ENCODE measurements at places on chromosomes 4 and X.

GRCh38 chr4:152382057-152382785 lies 153.7 kb downstream of the FBXW7 start:
- H3K4me1 ChIP-seq, result peaks cover 5% of the 10 kb centered on the region
- no peaks in the 10 kb centered on the region for H3K27me3 ChIP-seq
- no peaks in the 10 kb centered on the region for H3K36me3 ChIP-seq

DNA sequence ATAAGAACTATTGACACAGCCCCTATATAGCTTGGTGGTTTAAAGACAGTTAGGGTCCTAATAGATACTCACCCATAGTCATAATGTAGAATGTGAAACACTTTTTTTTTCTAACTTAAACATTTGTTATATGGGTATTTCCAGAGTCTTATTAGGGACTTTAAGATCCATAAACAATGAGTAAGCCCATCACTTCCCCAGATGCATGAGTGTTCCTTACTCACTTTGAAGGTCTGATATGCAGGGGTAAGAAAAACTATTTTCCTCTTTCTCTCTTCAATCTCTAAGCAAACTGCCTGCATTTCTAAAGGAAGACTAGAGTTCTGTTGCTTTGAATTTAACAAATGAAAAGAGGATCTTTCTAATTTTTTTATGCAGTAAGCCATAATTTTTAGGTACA lies 443.6 kb upstream of the PITX2 start:
- no peaks in the 10 kb centered on the region for H3K27me3 ChIP-seq
- no peaks in the 10 kb centered on the region for H3K4me1 ChIP-seq
- no peak overlapping the region for H3K27ac ChIP-seq
- no peak overlapping the region for H3K4me3 ChIP-seq
- no peaks in the 10 kb centered on the region for H3K36me3 ChIP-seq

DNA sequence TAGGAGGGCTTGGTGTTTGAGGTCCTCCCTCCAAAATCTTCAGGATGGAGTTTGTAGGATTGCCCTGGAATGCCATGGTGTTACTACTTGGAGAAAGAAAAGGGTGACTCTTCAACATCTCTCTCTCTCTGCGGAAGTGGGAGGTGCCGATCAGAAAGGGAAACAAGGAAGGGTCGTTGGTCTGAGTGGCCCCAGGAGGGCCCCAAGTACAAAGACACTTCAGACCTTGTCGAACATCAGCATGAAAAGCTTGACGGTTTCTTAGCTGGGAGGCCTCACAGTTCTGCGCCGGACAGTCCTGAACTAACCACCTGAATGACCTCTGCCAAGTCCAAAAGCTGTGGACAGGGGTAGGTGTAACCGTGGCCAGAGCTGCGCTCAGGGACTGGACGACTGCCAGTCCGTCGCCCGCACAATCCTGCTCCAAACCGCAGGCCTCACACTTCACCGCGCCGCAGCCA lies 646 bp upstream of the GSX2 start:
- peaks cover 69% of the 10 kb centered on the region for H3K27me3 ChIP-seq
- H3K4me3 ChIP-seq, result no peak overlapping the region
- no peak overlapping the region for H3K27ac ChIP-seq

DNA sequence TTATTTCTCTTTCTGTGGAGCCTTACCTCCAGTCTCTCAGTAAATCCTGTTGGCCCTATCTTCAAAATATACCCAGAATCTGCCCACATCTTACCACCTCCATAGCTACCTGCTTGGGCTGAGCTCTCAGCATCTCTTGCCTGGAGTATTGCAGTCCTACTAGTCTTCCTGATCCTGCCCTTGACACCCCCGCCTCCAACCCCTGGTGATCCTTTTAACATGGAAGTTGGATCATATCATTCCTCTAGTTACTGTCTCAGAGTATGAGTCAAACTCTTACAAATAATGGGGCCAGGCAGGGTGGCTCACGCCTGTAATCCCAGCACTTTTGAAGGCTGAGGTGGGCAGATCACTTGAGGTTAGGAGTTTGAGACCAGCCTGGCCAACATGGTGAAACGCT lies 43.1 kb upstream of the SETD7 start:
- no peaks in the 10 kb centered on the region for H3K36me3 ChIP-seq
- DNase-seq, result no peak
- no peaks in the 10 kb centered on the region for H3K4me1 ChIP-seq
- no peak overlapping the region for H3K27ac ChIP-seq
- H3K4me3 ChIP-seq, result no peak overlapping the region

DNA sequence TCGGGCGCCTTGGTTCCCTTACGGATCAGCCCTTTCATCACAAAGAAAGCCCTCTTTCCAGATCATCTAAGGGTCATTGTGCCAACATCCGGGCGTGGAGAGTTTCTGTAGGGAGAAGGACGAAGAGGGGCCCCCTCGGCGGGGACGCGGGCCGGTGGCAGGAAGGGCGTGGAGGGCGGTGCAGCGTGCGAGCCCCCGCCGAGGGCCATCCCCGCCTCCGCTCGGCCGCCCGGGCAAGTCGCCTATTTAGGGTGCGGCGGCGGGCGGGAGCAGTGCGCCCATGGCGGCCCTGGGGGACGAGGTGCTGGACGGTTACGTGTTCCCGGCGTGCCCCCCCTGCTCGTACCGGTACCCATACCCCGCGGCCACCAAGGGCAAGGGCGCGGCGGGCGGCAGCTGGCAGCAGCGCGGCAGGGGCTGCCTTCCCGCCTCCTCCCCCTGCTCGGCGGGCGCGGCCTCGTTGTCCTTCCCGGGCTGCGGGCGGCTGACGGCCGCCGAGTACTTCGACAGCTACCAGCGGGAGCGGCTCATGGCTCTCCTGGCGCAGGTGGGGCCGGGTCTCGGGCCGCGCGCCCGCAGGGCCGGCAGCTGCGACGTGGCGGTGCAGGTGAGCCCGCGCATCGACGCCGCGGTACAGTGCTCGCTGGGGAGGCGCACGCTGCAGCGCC lies at the start of gene ZAR1:
Gene ZAR1, plus strand, starts transcription at position 241 of the 668 bp plus-strand sequence. Its CDS starts 40 bp downstream, at position 281.
- H3K4me3 ChIP-seq, result peak within 1 kb of the TSS; percentile 15
- no peaks in the 10 kb centered on the region for H3K36me3 ChIP-seq
- no peaks in the 10 kb centered on the region for H3K4me1 ChIP-seq
- no peak within 1 kb of the TSS for H3K27ac ChIP-seq

DNA sequence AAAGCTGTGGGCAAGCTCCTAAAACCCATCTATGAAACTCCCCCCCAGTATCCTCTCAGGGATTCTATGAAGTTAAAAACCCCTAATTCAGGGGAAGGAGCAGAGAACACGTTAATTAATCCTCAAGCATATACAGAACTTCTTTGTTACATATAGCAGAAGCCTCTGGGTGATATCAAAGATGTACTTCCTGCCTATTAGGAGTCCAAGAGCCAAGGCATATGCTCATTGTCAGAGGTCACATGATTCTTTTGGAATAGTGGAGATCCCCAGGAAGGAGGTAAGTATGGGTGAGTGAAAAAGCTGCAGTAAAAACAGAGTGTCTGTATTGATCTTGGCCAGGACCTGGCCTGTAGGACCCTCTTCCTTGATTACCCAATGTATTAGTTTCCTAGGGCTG lies 2.9 kb upstream of the SPARCL1 start:
- H3K27ac ChIP-seq, result peak overlapping the region; percentile 83
- H3K36me3 ChIP-seq, result no peaks in the 10 kb centered on the region
- no peaks in the 10 kb centered on the region for H3K27me3 ChIP-seq
- H3K4me3 ChIP-seq, result no peak overlapping the region
- peaks cover 19% of the 10 kb centered on the region for H3K4me1 ChIP-seq
- no peak for DNase-seq

GRCh38 chrX:10166731-10167151 lies 10.0 kb downstream of the CLCN4 start:
- H3K27me3 ChIP-seq, result no peaks in the 10 kb centered on the region
- DNase-seq, result no peak
- no peak overlapping the region for H3K27ac ChIP-seq
- no peak overlapping the region for H3K4me3 ChIP-seq

- no peak for DNase-seq
- H3K27me3 ChIP-seq, result no peaks in the 10 kb centered on the region
- H3K27ac ChIP-seq, result no peak overlapping the region
- H3K36me3 ChIP-seq, result no peaks in the 10 kb centered on the region
These were observed 55.8 kb downstream of the EMCN start for GRCh38 chr4:100461807-100462605.

- no peak for DNase-seq
- no peaks in the 10 kb centered on the region for H3K4me1 ChIP-seq
- H3K27ac ChIP-seq, result no peak overlapping the region
- H3K27me3 ChIP-seq, result no peaks in the 10 kb centered on the region
These were observed 125.1 kb downstream of the PALLD start for GRCh38 chr4:168621806-168622589.

DNA sequence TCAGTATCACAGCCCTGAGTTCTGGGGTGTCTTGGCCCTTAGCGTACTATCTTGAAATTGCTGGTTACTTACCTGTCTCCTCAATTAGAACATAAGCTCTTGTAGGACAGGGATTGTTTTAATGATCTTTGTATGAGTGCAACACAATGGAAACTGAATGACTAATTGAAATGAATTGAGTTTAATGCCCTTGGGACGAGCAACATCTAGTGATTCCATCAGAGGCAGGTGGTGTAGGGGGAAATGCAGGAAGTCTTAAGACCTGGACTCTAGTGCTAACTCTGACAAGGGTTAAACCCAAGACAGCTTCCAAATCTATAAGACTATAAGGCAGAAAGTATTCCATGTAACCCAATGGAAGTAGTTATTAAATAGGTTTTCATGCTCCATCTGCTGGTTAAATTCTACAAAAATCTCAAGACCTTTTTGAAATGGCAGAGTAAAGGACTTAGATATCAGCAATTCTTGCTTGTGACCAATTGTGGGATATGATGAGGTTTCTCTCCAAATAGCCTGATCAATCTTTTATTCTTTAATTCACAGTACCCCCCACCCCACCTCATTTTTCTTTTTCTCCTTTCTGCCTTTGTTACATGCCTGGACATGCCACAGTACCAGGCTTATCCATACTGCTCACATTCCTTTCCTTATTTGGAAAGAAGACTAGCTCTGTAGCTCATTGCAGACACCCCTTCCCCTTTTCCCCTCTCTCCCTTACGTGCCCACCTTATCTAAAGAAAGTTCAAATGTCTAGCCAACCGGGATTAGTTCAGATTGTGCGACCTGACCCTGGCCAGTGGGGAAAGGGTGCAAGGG lies 340.8 kb downstream of the PAPSS1 start:
- no peaks in the 10 kb centered on the region for H3K27me3 ChIP-seq
- no peak overlapping the region for H3K27ac ChIP-seq

DNA sequence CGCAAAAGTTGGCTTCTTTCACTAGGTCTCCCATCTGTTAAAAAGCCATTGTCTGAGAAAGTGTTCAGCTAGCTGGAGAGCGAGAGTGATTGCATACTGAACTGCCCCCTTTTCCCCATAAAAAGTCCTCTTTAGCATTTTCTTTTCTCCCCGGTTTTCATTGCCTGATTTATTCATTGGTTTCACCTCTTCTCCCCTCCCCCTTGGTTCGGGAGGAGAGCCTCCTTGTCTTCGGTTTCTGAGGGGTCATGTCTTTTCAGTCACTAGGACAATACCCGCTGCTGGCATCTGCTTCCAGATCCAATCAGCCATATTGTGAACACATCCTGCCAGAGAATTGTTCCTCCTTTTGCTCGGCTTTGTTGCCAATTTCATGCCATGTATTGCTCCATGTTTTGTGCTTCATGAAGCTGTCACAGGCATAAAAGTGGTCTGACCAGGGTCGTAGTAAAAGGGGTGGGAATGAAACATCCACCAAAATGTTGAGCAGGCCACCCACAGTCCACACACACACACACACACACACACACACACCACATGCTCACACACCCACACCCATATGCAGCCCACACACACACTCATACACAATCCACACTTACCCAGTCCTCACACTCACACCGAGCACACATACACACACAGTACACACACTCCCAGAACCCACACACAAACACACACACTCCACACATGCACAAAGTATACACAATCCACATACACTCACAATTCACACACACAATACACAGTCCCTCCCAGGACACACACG lies 136.0 kb downstream of the NKX6-1 start:
- H3K27ac ChIP-seq, result no peak overlapping the region
- H3K4me3 ChIP-seq, result no peak overlapping the region
- no peak for DNase-seq
- H3K4me1 ChIP-seq, result no peaks in the 10 kb centered on the region
- no peaks in the 10 kb centered on the region for H3K27me3 ChIP-seq
- no peaks in the 10 kb centered on the region for H3K36me3 ChIP-seq
